ENCODE measurements at places on chromosomes 5 and 9. TPM values are rescaled to one million over a fixed set of nuclear protein-coding genes. Genes with fewer than 3 reads are reported as not detected.

ADAMTS13 gene
- 9.2 TPM for total RNA-seq

GOLPH3 gene
- 69.2 TPM for total RNA-seq

GRCh38 chr5:39759701-39760100, 334.9 kb upstream of the DAB2 start:
- DNase-seq: no peak

CDH6 gene
- total RNA-seq: 0.12 TPM

BTNL3 gene
- total RNA-seq: not detected

OBP2B gene
- total RNA-seq: not detected

GRCh38 chr5:53488195-53488722, 7.8 kb downstream of the FST start:
- DNase-seq: no peak

LHX3 gene
- not detected for total RNA-seq
